ENCODE measurements at places on chromosomes 2 and 18.

DNA sequence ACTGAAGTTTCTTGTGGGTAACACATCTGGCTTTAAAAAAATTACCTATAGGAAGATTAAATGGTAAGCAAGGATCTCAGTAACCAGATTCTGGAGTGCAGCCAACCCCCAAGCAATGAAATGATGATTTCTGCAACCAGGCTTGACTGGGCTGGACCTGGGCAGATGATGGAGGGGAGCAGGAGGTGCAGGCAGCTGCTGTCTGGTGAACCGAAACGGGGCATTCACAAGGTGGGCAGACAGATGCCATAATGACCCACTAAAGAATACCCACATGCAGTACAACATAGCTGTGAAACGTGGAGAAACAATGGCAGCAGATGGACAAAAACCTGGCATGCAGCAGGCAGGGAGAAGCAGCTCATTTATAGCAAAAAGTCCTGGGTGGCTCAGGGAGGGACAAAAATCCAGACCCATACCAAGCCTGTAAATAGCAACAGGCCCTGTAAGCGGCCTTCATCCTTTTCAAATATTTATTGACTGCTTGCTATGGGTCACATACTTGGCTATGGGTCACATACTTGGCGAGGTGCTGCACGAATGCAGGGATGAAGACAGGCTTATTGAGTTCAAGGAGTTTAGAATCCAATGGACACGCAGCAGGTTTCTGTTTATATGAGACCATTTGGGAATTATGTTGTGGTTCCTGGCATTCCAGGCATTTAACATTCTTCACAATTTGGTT is 244.7 kb downstream of the HRH4 start:
- no peak for DNase-seq

DNA sequence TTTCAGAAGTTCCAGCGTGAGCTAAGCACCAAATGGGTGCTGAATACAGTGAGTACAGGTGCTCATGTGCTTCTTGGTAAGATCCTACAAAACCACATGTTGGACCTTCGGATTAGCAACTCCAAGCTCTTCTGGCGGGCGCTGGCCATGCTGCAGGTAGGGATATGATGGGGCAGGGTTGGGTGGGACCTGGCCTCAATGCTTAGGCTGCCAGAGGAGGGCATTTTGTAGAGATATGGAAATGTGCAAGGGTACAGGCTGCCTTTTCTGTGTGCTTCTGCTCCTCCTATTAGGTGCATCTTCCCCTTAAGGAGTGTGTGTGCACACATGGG is 22.1 kb downstream of the GCKR start:
- DNase-seq, result no peak

DNA sequence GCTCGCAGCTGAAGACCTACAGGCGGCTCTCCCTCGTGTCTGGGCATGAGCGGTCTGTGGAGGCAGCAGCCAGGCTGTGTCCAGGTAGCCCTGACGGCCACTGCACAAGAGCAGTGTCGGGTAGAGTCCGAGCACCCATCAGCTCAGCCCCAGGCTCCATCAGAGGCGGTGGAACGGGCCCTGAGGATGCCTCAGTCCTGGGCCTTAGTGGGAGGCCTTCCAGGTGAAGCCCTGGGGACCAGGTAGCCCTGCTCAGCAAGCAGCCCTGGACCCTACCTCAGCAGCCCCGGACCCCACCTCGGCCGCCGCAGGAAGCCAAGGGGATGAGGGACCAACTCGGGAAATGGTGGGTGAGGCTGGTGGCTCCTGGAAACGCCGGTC is 21.3 kb upstream of the KLF11 start:
- DNase-seq, result no peak

DNA sequence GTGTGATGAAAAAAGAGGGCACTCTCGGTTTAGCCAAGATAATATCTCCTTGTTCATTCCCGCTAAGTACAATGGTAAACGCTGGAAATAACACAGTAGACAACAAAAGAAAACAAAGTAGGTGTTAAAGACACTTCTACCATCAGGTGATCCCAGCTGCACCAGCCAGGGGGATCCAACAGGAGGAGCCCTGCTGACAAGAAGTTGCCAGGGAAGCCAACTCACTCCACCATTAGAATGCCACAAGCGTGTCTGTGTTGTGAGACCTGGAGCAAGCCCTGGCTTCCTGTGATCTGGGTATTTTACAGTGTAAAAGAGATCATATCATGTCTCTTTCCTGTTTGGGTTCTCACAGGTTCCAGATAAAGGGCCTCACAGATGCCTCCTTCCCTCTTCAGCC is 117.0 kb downstream of the GRB14 start:
- DNase-seq, result no peak

- DNase-seq, result no peak
Measured at GRCh38 chr2:215466097-215466909, 30.4 kb upstream of the FN1 start.

GRCh38 chr2:233289648-233290047 is 18.0 kb upstream of the SAG start:
- DNase-seq, result no peak
